ENCODE measurements at places on chromosomes 12 and 14.

DNA sequence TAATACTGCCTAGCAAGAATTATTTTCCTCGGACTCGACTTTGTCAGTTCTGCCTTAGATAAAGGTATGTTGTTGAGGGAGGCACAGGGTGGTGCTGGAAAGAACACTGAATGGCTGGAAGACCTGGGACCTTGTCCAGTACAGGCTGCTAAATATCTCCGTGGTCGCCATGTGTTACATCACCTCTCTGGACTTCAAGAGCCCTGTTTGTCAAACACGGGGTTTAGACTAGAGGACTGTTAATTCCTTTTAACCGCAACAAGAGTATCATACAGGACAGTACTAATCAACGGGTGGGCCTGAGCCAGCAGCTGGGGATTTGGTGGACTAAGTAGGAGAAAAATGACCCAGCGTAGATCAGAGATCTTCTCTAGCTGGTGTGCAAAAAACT is 476.3 kb downstream of the LRIG3 start:
- no peak for DNase-seq

GRCh38 chr14:75989134-75989533 is 3.6 kb downstream of the IFT43 start:
- DNase-seq, result no peak

DNA sequence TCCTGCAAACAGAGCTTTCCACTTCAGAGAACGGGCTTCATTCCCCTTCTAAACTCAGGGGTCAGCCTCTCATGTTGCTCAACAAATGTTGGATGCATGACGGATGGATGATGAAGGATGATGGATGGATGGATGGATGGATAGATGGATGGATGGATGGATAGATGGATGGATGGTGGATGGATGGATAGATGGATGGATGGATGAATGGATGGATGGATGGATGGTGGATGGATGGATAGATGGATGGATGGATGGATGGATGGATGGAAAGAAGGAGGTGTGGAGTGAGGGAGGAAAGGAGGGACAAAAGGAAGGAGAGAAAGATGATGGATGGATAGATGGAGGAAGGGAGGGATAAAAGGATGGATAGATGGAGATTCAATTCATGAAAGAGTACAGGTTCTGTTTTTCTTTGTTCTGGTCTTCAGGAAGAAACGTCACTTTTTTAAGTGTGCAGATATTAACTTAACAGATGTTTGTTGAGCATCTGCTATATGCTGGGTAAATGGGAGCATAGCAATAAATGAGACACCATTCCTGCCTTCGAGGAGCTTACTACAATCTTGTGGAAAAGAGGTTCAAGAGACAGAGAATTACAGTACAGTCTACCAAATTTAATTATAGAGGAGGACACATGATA is 41.7 kb upstream of the PRIMA1 start:
- DNase-seq, result no peak

DNA sequence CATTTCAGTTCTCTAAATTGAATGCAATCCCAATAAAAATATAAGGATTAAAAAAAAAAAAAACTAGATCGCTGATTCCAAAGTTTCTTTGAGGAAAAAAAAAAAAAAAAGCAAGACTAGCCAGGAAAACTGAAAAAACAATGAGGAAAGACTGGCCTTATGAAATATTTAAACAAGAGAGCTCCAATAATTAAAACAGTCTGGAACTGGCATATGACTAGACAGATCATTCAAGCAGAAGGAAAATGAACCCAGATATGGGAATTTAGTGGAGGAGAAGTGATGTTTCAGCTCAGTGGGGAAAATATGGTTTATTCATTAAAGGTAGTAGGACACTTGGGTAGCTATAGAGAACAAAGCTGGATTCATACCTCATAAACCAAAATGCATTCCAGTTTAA is 42.0 kb upstream of the TBC1D15 start:
- no peak for DNase-seq

DNA sequence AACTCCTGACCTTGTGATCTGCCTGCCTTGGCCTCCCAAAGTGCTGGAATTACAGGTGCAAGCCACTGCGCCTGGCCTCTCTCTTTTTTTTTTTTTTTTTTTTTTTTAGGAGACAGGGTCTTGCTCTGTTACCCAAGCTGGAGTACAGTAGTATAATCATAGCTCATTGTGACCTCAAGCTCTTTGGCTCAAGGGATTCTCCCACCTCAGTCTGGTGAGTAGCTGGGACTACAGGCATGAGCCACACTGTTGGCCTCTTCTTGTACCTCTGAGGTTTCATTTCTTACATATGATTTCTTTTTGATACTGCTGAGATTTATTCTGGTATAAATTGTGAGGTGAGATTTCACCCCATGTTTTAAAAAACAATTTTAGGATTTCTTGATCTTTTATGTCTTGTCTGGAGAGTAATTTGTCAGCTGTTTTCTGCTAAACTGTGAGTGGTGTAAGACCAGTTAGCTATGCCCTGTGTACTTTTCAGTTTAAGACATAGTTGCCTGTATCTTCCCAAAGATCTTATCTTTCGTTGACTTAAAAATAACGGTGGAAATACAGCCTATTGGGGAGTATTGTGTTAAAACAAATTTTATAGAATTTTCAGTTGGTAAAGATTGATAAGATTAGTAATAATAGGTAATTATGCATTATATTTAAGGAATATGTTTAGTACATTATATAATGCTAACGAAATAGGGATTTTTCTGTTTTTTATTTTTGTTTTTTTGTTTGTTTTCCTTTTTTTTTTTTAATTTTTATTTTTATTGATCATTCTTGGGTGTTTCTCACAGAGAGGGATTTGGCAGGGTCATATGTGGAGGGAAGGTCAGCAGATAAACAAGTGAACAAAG is 31.7 kb downstream of the WDR20 start:
- DNase-seq, result no peak

- no peak for DNase-seq
These were observed 20.5 kb downstream of the RNF10 start for GRCh38 chr12:120554678-120555077.

DNA sequence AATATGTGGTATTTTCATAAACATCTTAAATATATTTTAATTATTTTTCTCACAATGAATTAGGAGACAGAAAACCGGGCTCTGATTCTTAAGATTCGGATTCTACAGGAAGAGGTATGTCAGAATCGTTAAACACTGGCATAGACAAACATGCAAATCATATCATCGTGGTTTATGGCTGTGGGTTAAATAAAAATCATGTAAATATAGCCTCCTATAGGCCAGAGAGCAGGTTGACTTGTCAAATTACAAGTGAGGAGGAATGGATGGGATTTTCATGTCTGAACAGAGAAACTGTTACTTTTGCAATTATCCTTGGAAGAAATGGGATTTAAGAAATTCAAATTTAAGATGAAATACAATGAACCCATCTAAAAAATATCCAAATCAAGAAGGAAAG is 74.9 kb upstream of the BCAT1 start:
- no peak for DNase-seq

GRCh38 chr12:92661269-92661668 is 41.5 kb upstream of the PLEKHG7 start:
- DNase-seq, result no peak

- DNase-seq, result no peak
These were observed 216.2 kb downstream of the TTC8 start for GRCh38 chr14:89040460-89041256.

DNA sequence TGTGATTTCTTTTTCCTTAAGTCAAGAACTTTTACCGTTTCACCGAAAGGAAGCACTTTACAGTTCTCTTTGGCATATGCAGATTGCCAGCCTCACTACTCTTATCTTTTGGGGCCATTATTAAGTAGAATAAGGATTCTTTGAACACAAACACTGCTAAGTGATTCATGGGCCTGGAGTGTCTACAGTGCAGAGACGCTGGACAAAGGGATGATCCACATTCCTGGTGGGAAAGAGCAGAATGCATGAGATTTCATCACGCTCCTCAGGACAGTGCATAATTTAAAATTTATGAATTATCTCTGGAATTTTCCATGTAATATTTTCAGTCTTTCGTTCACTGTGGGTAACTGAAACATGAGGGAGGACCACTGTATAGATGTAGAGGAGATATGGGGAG is 90.2 kb downstream of the TTLL5 start:
- DNase-seq, result no peak

GRCh38 chr12:90449611-90450010 is 505.4 kb downstream of the CCER1 start:
- no peak for DNase-seq

DNA sequence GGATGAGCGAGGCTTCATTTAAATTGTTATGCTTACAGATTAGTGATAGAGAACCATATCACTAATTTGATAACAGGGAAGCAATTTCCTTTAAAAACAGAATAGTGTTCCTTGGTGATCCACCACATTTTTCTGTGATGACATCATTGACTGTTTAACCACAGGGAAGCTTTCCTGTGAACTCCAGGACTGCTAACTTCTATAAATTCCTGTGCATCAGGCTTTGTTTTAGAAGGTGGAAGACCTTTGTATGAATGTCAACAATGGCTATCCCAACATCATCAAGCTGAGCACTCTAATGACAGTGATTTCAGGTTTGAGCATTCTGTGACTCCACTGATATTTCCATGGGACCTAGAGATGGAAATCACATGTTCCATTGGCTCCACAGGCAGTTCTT is 177.1 kb downstream of the RMST start:
- DNase-seq, result no peak

- no peak for DNase-seq
These were observed 35.0 kb downstream of the GNG2 start for GRCh38 chr14:51895375-51895774.

DNA sequence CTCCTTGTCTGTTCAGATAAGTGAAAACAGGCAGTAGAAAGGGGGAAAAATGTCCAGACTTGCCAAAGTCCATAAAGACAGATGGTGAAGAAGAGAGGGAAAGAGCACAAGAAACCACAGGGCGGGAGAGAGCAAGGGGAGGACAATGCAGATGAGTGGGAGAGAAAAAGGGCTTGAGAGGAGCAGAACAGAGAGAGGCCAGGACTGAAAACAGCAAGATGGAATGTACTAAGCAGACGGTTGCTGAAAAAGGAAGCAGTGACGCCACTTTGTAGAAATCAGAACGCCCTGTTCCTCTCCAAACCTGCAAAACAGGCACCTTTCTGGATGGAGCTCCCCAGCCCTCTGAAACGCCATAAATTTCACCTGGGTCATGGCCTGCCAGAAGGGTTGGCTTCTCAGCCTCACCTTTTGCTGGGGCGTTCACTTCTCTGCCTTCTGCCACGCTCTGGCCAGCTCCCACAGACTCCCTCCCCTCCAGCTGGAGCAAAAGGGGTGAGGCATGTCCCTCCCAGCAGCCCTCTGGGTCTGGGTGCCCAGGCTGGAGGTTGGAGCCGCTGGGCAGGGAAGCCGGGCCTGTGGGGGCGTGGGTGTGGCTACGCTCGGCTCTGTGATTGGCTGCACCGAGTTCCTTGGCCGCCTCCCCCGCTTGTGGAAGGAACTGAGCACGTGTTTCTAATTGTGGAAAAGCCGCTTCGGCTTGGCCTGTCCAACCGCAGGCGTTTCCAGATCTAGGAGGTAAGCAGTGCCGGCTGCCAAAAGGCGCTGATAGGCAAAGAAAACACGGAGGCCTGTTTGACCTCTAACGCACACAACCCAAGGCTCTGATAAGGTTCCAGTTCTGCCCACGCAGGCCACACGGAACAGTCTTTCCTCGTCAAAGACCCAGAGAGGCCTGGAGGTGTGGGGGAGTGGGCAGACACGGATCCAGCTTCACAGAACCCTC is 29.3 kb downstream of the SLC7A8 start:
- DNase-seq, result peak; percentile 28

- no peak for DNase-seq
These were observed 31.1 kb upstream of the RIC8B start for GRCh38 chr12:106743270-106743988.

DNA sequence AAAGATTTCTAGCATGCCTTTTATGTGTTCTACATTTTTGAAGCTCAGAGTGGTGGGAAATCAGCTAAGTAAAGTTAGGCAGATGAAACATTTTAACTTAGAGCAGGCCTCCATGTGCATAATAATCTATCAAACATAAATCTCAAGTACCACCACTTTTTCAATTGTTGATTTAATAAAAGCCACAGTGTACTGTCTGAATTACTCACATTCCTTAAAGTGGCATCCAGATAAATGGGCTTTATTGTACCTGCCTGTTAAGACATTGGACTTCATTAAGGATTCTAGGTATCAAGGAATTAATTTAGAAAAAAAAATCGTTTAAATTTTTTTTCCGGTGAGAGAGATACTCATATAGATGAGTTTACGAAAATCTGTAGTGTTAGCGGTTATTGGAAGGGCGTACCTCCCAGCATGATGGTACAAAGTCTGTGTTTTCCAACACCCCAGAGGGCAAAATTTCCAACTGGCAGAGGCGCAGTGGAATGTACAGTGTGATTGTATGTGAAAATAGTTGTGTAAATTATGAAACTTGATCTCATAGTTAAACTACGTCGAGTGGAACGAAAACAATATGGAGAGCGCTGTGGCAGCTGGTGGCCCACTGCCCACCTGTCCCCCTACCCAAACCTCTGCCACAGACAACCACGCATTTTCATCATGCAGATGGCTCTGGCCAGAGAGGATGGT is 25.0 kb downstream of the ELK3 start:
- DNase-seq, result no peak

DNA sequence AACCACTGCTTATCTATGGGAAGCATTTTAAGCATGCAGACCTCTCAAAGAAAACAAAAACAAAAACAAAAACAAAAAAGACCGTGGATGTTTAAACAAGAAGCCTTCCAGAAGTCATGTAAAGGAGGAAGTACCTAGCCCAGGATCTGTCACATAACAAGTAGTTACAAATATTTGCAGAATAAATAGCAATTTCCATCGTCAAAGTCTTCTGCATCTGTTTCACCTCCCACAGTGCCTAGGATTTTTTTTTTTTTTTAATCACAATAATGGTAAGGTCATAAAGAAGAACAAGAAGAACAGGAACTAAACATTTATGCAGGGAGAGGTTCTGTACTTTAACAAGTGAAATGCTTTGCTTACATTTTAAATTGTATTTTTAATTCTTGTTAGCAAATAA is 2.4 kb upstream of the STXBP6 start:
- DNase-seq, result no peak

DNA sequence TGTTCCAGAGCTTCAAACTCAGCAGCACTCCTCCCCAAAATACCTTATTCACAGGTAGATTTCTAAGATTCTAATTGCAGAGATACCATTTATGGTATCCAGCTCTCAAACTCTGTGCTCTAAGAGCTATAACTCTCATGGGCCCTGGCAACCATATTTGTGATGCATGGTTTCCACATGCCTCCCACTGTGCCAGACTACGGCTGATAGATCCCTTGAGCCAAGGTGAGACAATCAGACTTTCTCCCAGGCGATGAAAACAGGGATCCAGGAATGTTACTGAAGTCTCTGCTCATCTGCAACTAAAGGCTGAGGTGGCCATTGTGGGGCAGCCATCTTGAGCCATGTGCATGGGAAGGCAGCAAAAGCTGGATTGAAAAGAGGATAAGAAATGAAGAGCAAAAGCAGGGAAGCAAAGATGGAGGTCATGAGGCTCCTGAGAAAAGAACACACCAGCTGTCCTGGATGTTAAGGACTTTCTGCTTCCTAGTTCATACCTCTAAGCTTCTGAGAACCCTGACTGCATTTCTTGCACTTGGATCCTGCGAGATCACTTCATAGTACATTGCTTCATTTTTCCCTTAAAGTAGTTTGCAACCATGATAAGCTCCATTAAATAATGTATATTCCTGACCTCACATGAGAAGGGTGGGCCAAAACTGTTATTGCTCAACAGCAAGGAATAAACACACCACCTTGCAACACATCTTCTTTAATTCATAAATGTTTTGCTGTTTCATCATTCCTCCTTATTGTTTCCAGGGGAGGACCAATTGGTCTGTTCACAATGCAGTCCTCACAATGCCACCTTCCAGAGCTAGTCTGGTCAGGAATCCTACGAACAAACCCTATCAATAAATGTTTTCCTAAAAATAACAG is 5.4 kb downstream of the EGLN3 start:
- DNase-seq, result no peak
